ENCODE measurements at places on chromosomes 1 and 21. TPM values are rescaled to one million over a fixed set of nuclear protein-coding genes. Genes with fewer than 3 reads are reported as not detected.

DNA sequence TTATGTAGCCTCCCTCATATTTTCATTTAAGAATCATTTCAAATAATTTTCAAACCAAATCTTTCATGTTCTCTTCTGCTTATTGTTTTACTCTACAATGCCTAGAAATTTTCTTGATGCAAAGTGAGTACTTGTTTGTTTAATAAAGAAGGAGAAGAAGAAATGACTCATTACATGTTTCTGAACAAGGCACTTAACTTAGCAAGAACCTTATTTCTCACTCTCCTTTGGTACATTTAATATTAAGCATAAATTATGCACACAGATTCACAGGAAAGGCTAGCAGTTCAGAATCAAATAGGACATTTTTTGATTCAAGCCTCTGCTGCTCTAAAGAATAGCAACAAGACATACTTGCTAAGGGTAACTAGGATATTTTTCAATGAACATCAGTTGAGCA, 9.1 kb downstream of the SCYL3 start:
- DNase-seq: no peak

DNA sequence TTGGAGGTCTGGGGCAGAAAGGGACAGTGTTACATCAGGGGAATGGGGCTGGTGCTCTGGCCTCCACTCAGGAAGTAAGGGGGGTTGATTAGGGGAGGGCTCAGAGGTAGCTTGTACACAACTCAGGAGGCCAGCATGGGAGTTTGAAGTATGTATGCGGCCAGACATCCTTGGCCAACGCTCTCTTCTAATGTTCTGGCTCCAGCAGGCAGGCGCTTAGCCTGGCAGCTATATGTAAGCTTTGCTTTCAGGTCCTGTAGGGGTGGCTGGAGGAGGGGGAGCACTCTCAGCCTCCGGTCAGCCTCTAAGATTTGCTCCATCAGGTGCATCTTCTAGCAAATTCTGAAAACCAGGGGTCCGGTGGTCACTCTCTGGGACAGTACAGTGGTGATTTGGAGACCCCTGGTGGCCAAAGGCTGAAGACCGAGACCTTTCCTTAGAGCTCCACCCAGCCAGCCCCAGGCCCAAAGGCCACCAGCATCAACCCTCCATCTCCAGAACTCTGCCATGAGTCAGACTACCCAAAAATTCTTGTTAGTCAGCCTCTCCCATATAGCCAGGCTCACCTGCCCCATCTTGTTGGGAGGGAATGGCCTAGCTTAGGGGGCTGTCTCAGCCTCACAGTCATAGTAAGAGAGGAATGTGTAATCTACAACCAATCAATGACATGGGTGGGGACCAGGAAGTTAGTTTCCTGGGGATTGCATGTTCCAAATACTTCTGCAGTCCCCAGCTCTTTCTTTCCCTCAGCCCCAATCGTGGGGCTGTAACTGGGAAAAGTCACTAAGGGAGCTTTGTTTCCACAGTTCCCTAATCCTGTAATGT, 9.7 kb upstream of the COL8A2 start:
- DNase-seq: peak; percentile 65

- DNase-seq: no peak
Observed at GRCh38 chr1:17877316-17877715, 122.2 kb downstream of the ACTL8 start.

GRCh38 chr1:151992303-151993083, 1.2 kb downstream of the S100A10 start:
- DNase-seq: peak; percentile 89

Gene NPHS2
- not detected for total RNA-seq

Gene FCRL2
- total RNA-seq: not detected

- DNase-seq: no peak
Observed at GRCh38 chr1:51063121-51063520, 38.9 kb upstream of the C1orf185 start.

- no peak for DNase-seq
Observed at GRCh38 chr1:14263671-14264070, 334.8 kb upstream of the KAZN start.

DNA sequence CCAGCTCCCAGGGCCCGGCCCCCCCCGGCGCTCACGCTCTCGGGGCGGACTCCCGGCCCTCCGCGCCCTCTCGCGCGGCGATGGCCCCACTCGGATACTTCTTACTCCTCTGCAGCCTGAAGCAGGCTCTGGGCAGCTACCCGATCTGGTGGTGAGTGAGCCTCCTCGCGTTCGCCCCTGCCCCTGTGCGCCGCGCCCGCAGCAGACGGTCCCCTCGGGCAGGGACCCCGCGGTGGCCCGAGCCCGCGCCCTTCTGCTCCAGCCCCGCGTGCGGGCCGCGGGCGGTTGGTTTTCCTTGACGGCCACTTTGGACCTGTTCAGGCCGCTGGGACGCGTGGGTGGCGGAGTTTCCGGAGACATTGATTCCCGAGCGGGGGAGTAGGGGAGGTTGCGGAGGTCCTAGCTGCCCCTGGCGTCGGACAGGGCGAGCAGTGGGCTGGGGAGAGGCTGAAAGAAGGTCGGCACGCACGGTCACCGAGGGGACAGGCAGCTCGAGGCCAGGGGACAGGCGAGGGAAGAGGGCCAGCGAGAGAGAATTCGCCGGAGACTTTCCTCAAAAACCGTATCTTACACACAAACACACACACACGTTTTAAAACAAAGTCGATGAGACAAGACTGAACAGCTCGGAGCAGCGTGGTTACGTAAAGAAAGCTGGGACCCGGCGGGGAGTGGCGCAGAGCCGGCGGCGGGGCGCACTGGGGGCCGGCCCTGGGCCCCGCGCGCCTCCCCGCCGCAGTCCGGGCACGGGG, 427 bp downstream of the WNT3A start:
- no peak for DNase-seq

Gene GJC2
- total RNA-seq: 1.6 TPM

GRCh38 chr1:25503551-25504426, 39.6 kb upstream of the LDLRAP1 start:
- DNase-seq: peak; percentile 69

Gene SAMD13
- total RNA-seq: 0.73 TPM

DNA sequence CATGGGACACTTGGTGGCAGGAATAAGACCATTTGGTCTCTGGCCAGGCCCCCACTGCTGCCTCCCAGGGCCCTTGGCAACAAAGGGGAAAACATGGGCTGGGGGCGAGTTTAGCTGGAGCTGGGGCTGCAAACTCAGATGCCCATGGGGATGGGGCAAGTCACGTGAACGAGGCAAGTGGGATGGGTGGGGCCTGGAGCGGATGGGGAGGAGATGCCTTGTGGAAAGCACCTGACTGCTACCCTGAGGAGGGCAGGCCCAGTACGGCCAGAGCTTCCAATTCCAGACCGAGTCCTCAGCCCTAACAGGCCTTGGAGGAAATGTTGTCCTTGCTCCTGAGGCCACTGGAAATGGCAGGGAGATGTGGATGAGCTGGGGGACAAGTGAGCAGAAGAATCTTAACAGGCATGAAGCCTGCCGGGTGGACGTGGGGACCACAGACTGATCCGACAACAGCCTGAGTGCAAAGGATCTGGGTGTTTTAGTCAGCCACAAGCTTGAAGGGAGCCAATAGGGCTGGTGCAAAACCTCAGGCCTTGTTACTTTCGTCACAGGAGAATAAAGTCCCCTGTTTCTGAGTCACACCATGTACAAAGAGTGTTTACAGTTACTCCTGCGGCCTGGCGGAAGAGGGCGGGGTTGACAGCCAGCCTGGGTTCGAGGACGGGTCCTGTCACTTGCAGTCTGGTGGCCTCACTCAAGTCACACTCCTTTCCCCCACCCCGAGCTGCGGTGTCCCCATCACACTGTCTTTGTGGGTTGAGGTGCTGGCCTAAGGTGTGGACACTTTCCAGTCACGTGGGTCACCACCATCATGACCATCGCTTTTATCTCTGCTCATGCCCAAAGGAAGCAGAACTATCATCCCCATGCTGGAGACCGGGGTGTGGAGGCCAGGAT, 19.1 kb downstream of the RUNX3 start:
- no peak for DNase-seq

Gene EIF3I
- 97.2 TPM for total RNA-seq

DNA sequence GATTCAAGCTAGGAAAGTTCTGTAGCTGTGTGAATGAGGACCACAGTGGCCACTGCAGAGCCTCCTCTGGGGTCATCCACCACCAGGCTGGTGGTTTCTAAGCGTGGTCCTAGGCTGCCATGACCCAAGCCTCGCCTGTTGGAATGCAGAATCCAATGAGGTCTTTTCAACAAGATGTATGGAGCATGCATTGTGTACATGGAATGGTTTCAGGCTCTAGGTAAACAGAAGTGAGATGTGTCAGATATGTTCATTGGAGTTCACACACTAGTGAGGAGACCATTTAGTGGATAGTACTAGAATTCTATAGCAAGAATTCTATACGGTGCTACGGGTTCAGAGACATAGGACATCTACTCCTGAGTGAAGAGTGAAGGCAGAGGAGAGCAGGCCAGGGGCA, 10.7 kb downstream of the RNU5D-1 start:
- no peak for DNase-seq

Gene RAB25
- total RNA-seq: not detected

DNA sequence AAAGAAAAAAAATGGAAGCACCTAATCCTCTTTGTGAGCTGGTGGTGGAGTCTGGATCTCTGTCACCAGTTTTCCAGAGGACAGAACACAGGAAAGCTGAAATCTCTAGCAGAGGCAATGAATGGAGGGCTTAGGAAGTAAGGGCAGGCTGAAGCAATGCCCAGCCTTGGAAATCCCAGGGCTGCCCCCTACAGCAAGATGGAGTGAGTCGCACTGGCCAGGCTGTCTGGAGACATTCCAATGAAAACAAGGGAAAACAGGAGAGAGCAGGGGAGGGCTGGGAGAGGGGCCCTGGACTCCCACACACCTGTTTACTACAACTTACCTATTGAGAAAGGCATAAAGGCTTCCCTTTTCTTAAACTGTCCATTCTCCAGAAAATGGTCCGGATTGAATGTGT, 25.9 kb downstream of the CYP2J2 start:
- no peak for DNase-seq

- DNase-seq: peak; percentile 64
Observed at GRCh38 chr1:247332623-247333361, 1.1 kb upstream of the ZNF496 start.

Gene XCL2
- not detected for total RNA-seq

- DNase-seq: peak; percentile 50
Observed at GRCh38 chr1:184150776-184151531, 99.4 kb downstream of the TSEN15 start.

Gene RAVER2
- total RNA-seq: 30.1 TPM

Gene CD1E
- not detected for total RNA-seq

Gene IFNLR1
- total RNA-seq: 2.8 TPM

Gene CELA3A
- total RNA-seq: not detected

DNA sequence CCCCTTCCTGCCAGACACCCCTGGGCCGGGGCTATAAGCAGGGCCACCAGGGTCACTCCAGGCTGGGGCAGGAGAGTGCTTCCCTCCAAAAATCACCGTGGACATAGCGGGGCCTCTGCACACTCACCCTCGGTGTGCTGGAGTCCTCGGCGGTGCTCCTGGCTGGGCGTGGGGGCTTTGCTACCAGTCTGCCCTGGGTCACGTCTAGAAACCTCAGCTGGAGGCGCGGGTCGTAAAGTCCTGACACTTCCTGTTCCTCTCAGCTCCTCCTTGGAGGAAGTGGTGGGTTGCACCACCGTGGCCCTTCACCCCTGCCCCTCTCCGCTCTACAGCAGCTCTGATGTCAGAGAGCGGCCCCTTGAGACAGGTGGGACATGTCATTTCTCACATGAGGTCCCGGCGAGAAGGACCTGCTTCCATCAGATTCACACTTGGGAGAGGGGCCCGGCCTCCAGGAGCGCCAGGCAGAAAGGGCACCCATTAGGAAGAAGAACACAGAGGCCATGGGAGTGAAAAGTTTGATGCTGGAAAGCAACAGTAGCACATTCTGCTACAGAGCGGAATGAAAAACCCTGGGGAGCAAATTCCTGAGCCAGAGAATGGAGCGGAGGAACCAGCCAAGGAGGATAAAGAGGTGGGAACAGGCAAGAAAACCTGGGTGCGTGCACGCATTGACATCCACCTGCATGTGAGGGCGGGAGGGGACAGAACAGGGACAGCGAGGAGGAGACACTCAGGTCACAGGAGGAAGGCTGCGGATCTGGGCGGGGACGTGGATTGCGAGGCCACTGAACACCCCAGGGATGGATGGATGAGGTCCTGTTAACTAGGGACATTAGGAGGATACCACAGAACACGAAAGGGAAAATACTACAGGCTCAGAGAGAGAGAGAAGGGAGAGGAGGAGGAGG, at the start of gene ITGB2:
ITGB2 (minus strand) TSS at position 206 of the 911 bp plus-strand sequence. CDS start 10,117 bp downstream, outside the sequence.
- DNase-seq: peak; percentile 84

DNA sequence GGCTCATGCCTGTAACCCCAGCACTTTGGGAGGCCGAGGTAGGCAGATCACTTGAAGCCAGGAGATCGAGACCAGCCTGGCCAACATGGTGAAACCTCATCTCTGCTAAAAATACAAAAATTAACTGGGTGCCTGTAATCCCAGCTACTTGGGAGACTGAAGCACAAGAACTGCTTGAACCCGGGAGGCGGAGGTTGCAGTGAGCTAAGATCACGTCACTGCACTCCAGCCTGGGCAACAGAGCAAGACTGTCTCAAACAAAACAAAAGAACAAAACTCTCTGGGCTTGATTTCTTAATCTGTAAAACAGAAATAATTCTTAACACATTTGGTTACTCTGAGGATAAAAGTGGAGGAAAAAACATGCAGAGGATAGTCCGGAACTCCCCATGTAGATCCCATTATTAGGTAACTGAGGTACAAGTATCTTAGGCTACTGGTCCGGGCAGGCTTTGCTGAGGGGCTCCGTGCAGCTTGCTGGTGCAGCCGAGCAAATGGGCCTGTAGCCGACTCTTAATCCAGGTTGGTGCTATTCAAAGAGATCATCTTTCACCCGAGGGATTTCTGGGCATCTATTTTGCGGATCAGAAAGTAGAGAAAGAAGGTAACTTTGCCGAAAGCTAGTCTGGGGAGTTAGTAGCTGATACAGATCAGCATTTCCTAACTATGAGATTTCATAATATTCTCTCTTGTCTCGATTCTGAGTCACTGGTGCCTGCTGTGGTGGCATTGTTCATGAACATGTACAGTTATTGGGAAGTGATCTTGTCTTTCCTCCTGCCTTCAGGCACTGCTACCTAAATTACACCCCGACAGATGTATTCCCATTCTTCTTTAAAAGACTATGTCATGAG, 56.8 kb downstream of the NFIA start:
- DNase-seq: no peak

DNA sequence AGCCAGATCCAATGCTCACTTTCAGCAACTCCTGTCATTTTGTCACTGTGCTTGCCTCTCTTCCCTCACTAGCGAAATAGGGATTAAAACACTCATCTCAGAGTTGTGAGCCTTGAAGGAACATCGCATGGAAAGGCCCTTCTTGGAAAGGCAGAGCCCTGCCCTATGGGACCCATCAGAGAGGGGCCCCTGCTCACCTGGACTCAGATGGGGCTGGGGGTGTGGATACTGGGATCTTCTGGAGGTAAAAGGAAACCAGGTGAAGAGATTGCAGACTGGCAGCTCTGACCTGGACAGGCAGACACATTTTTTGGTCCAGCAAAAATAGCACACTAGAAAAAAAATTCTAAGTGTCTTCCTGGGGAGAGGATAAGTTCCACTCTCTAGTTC, 54.2 kb upstream of the EPS8L3 start:
- DNase-seq: no peak

GRCh38 chr1:42146626-42147320, 6.4 kb upstream of the GUCA2B start:
- DNase-seq: peak; percentile 74
